AML-193 (cell line): ENCODE measurements at places on chromosomes 13 and 19.

DNA sequence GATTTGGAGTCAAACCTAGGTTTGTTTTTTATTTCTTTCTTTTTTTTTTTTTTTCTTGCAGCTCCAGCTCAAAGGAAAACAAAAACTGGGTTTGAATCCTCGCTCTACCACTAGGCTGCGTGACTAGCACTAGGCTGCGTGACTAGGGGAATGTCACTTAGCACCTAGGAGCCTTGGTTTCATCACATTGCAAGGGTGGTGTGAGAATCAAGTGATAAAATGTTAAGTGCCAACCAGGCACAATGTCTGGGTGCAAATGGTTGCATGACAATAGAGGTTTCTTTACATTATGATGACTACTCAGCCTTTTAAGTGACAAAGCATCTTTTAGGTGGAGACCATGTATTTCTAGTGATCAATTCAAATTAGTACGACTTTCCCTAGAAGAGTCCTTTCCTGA, 27.9 kb downstream of the RCBTB2 start:
- DNase-seq = no peak

DNA sequence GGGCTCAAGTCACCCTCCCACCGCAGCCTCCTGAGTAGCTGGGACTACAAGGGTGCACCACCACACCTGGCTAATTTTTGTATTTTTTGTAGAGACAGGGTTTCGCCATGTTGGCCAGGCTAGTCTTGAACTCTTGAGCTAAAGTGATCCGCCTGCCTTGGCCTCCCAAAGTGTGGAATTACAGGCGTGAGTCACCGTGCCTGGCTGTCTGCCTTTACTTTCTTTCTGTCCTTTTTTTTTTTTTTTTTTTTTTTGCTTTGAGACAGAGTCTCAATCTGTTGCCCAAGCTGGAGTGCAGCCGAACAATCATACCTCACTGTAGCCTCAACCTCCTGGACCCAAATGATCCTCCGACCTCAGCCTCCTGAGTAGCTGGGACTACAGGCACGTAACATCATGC, 25.0 kb upstream of the OR1M1 start:
- no peak for DNase-seq

- no peak for DNase-seq
Measured at GRCh38 chr13:70842062-70842644, 733.9 kb upstream of the KLHL1 start.

DNA sequence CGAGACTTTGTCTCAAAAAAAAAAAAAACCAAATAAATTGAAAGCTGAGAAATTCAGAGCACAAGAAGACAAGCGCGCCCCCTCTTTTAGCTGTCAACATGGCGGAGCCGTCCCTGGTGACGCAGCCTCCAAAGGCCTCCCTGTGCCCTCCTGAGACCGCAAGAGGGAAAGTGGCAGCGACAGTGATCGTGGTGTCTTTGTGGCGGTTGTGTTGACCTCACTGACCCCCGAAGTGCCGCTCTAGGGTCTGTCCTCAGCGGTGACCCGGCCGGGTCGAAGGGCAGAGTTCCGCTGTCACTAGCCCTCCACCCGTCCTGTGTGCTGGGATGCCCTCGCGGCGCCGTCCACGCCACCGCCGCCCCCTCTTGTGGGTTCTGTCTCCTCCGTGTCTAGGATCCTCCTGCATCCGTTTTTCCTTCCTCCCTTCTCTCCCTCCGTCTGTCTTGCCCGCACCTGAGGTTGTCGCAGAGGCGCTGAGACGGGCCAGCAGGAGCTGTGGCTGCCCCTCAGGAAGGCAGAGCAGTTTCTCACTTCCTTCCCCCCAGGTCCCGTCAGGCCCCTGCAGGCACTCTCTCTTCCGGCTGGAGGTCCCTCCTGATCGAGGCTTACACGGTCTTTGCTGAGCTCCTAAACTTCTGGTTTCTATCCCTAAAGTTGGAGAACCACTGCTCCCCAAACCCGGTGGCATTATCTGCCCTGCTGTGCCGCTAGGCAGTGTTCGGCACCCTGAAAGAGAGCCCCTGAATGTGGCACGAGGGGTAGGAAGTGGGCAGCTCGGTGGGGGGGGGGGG, 7.2 kb downstream of the UHRF1 start:
- no peak for DNase-seq

DNA sequence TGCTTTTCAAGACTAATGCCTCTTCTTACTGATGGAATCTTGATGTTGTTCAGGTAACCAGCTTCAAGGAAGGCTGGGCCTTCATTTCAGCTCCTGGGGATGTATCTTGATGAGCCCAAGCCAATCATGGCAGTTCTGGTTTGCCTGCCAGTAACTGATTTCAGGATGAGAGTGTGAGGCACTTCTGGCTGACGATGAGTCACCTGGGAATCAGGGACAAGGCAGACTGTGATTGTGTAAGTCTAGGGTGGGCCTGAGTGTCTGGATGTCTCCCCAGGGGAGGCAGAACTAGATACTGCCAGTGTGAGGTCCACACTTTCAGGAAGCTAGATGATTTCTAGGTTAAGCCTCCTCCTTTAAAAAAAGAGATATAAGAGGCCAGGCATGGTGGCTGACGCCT, 77.3 kb upstream of the KL start:
- no peak for DNase-seq

DNA sequence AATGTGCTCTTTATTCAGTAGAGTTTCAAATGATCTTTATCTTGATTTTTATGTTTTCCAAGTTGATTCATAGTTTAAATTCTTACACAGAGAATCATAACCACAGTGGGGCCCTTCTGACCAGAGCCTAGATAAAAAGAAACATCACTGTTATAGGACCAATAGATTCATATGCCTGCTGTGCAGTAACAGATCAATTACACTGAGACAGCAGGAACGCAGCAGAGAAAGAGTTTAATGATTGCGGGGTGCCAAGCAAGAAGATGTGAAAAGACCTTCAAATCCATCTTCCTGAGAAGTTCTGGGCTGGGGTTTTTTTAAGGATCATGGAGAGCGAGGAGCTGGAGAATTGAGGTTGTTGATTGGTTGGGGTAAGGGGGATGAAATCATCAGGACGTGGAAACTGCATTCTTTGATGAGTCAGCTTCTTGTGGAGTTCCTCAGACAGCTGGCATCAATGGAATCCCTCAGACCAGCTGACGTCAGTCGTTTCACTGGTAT, 346.6 kb downstream of the TBC1D4 start:
- no peak for DNase-seq

DNA sequence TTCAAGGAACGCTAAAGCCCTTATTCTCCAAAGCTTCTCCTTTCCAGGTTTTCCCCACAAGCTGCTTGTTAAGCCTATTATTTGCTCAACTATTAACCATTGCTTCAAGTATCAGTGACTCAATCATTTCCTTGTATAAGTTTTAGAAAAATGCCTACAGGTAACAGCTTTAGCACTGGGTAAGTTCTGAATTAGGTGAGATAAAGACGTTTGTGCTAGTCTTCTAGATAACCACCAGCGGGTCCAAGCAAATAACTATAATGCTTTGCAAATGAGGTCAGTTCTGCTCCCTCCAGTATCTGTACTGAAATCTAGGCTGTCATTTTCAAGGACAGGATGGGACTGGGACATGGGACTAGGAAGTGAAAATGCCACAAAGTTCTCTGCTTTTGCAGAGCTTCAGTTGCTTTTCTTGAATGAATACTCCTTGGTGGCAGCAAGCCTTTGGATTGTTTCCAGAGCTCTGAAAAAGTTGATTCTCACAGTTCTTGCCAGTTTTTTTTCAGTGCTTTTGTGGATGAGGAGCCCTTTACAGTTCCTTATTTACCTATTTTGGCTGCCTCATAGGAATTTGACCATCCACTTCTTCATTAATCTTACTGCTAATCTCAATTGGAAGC, 1487.7 kb downstream of the EFNB2 start:
- DNase-seq = no peak

- no peak for DNase-seq
Measured at GRCh38 chr13:26320766-26321165, 66.8 kb downstream of the CDK8 start.

GRCh38 chr19:40627486-40628279, 26.5 kb downstream of the LTBP4 start:
- no peak for DNase-seq

- DNase-seq = no peak
Measured at GRCh38 chr13:22232186-22232585, 561.3 kb downstream of the FGF9 start.

DNA sequence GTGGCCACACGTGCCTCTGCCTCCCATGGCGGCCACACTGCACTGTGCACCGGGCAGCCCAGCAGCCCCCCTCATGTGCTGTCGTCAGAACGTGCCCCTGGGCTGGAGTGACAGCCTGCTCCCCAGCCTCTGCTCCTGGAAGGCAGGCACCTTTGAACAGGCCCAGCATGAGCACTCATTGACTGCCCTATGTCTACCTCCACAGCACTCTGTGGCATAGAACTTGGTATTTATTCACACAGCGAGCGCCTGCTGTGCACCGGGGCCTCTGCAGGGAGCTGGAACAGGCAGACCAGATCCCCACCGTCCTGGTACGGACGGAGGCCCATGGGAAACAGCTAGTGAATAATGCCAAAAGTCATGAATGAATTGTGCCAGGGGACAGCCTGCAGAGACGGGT, 53.7 kb downstream of the DPF1 start:
- DNase-seq = no peak

GRCh38 chr19:48137411-48137810, 26.8 kb upstream of the PLA2G4C start:
- DNase-seq = no peak

DNA sequence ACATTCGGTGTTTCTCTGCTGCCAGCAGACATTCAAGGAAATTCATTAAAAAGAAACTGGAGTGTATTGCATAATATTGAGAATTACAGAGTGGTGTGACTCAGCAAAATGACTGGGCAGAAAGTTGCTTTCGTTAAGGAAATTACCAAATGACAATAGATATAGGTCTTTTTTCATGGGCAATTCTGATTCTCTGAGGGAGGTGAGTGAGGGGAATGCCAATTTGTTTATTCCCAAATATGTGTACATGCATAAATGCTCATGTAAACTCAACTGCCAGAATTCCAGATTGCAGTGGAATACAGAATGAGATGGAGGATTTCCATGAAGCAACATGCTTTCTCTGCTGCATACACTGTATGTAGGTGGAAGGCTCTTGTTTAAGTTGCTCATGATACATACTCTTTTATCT, 1730.1 kb downstream of the SLITRK5 start:
- peak; percentile 79 for DNase-seq

- DNase-seq = no peak
Measured at GRCh38 chr13:114045113-114045735, 71.3 kb upstream of the C13orf46 start.

- no peak for DNase-seq
Measured at GRCh38 chr19:45385392-45386221, 15.2 kb upstream of the ERCC2 start.

DNA sequence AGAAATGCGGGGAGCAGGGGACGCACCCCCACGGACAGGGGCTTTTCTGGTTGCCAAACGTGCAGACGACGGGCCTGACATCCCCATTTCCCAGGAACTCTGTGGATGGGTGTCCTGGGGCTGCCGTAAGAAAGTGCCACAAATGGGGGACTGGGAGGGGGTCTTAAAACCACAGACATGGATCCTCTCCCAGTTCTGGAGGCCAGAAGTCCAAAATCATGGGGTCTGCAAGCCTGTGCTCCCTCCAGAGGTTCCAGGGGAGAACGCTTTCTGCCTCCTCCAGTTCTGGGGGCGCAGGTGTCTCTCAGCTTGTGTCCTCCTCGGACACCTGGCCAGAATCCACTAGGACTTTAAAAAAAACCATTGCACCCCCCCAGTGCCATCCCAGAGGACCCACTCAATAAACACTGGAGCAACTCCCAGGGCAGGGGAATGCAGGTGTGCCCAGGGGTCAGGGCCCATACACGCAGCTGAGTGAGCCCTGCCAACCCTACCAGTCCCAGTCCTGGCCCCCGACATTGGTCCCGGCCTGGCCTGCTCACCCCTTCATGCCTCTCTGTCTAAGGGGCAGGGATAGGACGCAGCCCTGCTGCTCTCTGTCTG, 103.9 kb downstream of the GADD45B start:
- DNase-seq = no peak

GRCh38 chr13:70708775-70709174, 600.5 kb upstream of the KLHL1 start:
- DNase-seq = no peak

DNA sequence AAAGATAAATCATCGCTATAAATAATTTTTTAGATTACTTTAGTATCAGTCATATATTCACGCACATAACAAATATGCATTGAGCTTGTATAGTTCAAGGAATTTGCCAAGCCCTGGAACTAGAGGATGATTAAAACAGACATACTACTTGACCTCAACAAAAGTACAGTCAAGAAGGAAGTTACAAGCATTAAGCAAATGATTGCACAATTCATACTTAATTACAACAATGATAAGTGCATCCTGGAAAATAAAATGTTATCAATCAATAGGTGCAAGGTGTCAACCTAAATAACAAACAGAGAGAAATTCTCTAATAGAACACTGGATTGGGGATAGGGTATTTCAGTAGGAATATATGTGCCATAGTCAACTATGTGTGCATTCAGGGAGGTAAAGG, 491.2 kb downstream of the GPC5 start:
- DNase-seq = no peak

- DNase-seq = no peak
Measured at GRCh38 chr13:99074693-99075092, 96.8 kb upstream of the DOCK9 start.
